ENCODE measurements at places on chromosomes 1 and 21. TPM values are rescaled to one million over a fixed set of nuclear protein-coding genes. Genes with fewer than 3 reads are reported as not detected.

DNA sequence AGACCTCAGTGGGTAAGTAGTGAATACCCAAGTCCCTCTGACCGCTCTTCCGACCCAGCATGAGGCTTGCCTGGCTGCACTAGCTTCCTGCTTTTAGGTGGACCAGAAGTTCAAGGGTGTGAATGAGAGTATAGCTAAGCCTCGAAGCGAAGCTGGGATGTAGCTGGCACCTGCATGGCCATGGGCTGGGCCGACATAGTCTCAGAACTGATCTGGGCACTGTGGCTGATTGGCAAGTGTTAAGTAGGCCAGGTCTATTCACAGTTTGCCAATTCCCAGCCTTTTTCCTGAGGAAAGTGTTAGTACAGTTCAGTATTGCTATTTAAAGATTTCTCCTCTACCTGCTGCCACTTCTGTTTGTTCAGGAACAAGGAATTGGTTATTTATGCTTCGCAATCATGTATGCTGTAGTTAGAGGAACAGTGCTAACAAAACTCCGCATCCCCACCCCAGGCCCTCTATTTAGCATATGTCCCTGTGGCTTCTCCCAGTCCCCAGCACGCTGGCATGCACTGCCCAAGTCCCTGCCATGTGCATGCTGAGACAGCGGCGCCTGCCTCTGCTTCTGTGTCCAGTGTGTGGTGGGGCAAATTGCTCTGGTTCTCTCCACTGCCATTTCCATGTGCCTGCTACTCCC, 16.3 kb downstream of the SPATA46 start:
- DNase-seq, result no peak

DNA sequence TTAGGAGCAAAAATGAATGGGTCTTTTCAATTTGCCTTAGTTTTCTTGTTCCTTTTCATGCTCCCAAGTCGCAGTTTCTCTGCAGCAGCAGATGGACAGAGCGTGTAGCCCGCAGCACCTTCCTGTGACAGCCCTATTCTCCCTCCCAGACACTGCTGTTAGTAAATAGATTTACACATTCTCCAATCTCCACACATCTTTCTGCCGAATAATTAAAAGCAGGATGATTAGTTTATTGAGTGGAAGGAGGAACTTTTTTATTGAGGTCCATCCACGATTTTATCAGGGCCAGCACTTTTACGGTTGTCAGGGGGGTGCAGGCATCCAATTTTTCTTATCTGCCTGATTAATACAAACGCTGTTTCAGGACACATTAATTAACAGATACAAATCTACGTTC, 98.2 kb upstream of the USH2A start:
- DNase-seq, result no peak

GRCh38 chr1:23720256-23720995, 22.8 kb upstream of the ELOA start:
- no peak for DNase-seq

- DNase-seq, result no peak
These were observed 42.5 kb downstream of the CCN1 start for GRCh38 chr1:85623061-85623471.

DNA sequence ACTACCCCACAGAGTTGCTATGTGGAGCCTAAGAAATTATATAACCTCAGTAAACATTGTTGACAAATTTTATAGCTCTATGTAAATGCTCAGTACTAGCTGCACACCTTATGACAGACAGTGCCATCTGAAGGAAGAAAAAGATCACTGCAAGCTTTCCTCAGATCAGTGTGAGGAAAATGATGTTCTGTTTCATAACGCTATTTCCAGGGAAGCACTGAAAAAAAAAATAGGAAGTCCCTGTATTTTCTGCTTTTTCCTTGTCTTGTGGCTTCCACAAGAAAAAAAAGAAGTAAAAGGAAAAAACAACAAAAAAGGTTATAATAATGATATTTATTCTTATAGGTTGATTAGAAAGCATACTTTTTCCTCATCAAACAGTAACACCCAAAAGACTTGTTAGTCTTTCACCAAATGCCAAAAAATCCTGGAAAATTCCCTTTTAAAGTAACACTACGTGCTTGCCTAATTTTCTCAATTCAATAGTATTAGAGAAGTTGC, 23.2 kb downstream of the LYST start:
- no peak for DNase-seq

- peak; percentile 62 for DNase-seq
These were observed 2.0 kb downstream of the CAMK2N1 start for GRCh38 chr1:20483833-20484518.

DNA sequence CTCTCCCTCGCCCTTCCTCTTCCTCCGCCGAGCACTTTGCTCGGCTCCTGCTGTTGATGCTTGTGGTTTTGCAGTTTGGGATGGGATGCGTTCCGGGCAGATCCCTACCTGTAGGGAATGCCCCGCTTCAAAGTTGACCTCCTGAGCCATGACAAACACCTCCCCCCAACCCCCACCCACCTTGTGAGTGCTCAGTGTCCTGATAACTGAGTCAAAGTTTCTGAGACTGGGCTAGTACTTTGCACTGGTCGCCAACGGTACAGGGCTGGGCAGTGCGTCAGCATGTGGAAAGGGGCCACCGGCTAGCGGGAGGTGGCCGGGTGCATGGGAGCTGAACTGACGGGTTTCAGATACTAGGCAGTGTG, 771 bp downstream of the RABGAP1L start:
- peak; percentile 68 for DNase-seq

DNA sequence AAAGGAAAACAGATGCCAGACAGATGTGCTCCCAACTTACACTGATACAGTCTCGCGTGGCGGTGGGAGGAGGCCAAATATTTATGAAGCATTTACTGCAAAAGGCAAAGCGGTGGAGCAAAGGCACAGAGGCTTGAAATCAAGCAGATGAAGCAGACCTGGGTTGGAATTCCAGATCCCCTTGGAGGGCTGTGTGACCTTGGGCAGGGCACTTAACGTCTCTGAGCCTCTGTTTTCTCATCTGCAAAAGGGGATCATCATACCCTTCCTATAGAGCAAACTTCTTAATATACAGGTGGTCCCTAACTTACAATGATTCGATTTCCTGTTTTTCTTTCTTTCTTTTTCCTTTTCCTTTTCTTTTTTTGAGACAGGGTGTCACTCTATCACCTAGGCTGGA, 54.1 kb downstream of the IGSF21 start:
- DNase-seq, result no peak

- no peak for DNase-seq
These were observed 393.4 kb downstream of the KCNT2 start for GRCh38 chr1:196214866-196215265.

DNA sequence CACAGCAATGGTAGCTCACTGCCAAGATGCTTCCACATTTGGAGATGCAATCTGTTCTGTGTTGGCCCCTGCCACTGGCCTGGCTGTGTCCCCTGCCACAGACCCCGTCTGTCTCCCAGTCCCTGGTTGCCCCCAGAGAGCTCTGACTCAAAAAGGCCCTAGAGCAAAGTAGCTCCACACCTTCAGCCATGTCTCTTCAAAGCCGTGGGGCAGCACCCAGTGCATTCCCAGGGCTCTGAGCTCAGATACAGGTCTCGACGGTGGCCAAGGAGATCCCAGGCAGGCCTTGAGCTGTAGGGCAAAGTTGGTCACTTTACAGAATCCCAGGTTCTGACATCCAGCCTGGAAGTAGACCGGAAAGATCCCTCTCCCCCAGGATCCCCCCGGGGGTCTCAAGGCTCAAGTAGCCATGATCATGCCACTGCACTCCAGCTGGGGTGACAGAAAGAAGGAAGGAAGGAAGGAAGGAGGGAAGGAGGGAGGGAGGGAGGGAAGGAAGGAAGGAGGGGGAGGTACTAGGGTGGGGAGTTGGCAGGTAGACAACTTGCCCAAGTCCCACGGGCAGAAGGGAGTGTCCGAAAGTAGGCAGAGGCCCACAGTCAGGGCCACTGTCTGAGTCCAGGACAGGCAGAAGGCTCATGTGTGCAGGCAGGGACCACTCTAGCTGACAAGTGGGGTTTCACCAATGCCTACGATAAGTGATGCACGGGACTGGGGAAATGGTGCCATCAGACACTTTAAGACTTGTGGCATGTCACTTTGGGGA, 4.8 kb upstream of the ARF1 start:
- DNase-seq, result no peak

- no peak for DNase-seq
These were observed 144.1 kb upstream of the ERRFI1 start for GRCh38 chr1:8170059-8170835.

DNA sequence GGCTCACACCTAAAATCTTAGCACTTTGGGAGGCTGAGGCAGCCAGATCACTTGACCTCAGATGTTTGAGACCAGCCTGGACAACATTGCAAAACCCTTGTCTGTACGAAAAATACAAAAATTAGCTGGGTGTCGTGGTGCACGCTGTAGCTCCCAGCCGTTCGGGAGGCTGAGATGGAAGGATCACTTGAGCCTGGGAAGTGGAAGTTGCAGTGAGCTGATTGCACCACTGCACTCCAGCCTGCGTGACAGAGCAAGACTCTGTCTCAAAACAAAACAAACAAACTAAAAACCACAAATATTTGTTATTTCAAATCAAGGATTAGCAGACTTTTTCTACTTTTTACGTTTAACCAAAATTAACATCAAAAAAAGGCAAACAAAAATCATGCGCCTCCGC, 31.3 kb downstream of the INKA2 start:
- no peak for DNase-seq

GRCh38 chr1:21175670-21176581, 771 bp downstream of the EIF4G3 start:
- DNase-seq, result no peak

GRCh38 chr1:168819668-168820067, 90.7 kb upstream of the DPT start:
- no peak for DNase-seq

GRCh38 chr1:215082532-215083382, at the start of gene KCNK2:
TSS of gene KCNK2 (plus strand) at chr1:215082737. CDS start at chr1:215083386, 649 bp downstream.
- no peak for DNase-seq

GRCh38 chr1:16398371-16398953, 31.4 kb downstream of the SZRD1 start:
- DNase-seq, result no peak

- no peak for DNase-seq
These were observed 13.9 kb downstream of the RASAL2 start for GRCh38 chr1:178107823-178108222.

DNA sequence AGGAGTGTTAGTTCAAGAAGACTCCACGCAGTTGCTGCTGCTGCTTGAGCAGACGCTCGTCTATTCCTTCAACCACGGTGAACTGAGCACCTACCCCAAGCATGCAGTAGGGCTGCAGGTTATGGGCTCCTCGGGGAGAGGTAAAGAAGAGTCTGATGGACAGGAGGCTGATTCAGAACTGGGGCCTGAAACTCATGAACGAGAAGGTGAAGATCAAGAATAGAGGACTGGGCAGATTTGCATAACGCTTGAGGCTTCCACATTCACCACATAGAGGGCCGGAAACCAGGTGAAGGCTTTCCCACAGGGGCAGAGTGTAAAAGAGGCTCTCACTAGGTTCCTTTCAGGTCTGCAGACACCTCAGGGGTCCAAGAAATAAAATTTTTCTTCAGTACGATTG, 9.1 kb downstream of the ABCA4 start:
- no peak for DNase-seq

- DNase-seq, result no peak
These were observed 39.9 kb upstream of the AK4 start for GRCh38 chr1:65108025-65108642.

GRCh38 chr1:109874445-109874844, 36.2 kb upstream of the CSF1 start:
- no peak for DNase-seq

- DNase-seq, result no peak
These were observed 2.8 kb downstream of the SSBP3 start for GRCh38 chr1:54403405-54403804.

GRCh38 chr1:108583757-108584427, 24.0 kb downstream of the EEIG2 start:
- DNase-seq, result no peak

GRCh38 chr1:82762829-82763532, 962.2 kb downstream of the ADGRL2 start:
- no peak for DNase-seq

- no peak for DNase-seq
These were observed 74.7 kb upstream of the AKT3 start for GRCh38 chr1:243924588-243925349.

- DNase-seq, result no peak
These were observed 15.3 kb downstream of the VPS13D start for GRCh38 chr1:12245116-12245515.

- peak; percentile 81 for DNase-seq
These were observed 61.1 kb downstream of the SDC3 start for GRCh38 chr1:30847358-30847972.

DNA sequence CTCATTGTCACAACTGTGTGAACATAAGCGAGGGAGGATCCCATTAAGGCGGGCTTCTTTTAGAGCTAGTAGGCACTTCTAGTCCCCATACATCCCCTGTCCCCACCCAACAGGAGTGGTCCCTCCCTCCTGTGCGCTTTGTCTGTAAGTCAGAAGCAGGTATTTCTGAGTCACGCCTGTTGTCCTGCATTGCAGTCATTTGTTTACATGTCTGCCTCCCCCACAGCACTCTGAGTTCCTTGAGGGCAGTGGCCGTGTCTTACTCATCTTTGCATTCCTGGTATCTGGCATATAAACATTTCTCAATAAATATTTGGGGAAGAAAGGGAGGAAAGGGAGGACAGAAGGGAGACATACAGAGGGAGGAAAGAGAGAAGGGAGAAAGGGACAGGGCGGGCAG, 40.3 kb downstream of the PLEKHA6 start:
- no peak for DNase-seq

The SYDE2 gene
- total RNA-seq, result 20.7 TPM

The TAS1R1 gene
- not detected for total RNA-seq

The SEC16B gene
- total RNA-seq, result 1.5 TPM

The IL12RB2 gene
- total RNA-seq, result 0.41 TPM

The PCP4L1 gene
- total RNA-seq, result 0.60 TPM

The RNF186 gene
- not detected for total RNA-seq

The PTGFR gene
- 1.3 TPM for total RNA-seq

The SAMD13 gene
- total RNA-seq, result 1.5 TPM

The AKNAD1 gene
- not detected for total RNA-seq

The C1orf87 gene
- total RNA-seq, result not detected

The KRTAP13-2 gene
- not detected for total RNA-seq

The MPZL1 gene
- total RNA-seq, result 47.9 TPM

The OR10Z1 gene
- not detected for total RNA-seq

The SERPINC1 gene
- total RNA-seq, result 0.46 TPM

The ELF3 gene
- total RNA-seq, result 0.54 TPM

The SPATA45 gene
- total RNA-seq, result not detected

The ARTN gene
- total RNA-seq, result 0.49 TPM

The TRIM45 gene
- total RNA-seq, result 13.3 TPM

Data from Right ventricle myocardium inferior (tissue), 1 donor.